Astrocyte of the cerebellum (primary cell): ENCODE measurements at places on chromosomes 11 and 22.

- no peak for DNase-seq
These were observed 81.2 kb downstream of the PACS1 start for GRCh38 chr11:66151273-66151672.

GRCh38 chr22:29469755-29470154, 10.3 kb upstream of the NEFH start:
- no peak for DNase-seq

DNA sequence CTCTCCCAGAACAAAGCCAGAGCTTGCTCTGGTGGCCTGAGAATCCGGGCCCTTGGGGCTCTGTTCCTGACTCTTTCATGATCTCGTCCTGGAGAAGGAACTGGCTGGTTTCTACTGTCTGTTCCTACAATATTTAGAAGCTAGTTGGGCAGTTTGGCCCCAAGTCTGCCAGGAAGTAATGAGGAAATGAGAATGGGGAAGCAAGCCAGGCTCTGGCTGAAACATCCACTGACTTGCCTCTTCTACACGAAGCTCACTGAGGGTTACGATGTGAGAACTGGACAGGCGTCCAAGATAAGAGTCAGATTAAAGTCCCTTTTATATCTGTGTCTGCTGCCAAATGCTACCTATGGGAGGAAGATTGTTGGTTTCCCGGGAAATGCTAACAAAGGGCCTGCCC, 110.0 kb upstream of the KIRREL3 start:
- no peak for DNase-seq

- no peak for DNase-seq
These were observed 102.3 kb downstream of the NELL1 start for GRCh38 chr11:20771681-20772080.

DNA sequence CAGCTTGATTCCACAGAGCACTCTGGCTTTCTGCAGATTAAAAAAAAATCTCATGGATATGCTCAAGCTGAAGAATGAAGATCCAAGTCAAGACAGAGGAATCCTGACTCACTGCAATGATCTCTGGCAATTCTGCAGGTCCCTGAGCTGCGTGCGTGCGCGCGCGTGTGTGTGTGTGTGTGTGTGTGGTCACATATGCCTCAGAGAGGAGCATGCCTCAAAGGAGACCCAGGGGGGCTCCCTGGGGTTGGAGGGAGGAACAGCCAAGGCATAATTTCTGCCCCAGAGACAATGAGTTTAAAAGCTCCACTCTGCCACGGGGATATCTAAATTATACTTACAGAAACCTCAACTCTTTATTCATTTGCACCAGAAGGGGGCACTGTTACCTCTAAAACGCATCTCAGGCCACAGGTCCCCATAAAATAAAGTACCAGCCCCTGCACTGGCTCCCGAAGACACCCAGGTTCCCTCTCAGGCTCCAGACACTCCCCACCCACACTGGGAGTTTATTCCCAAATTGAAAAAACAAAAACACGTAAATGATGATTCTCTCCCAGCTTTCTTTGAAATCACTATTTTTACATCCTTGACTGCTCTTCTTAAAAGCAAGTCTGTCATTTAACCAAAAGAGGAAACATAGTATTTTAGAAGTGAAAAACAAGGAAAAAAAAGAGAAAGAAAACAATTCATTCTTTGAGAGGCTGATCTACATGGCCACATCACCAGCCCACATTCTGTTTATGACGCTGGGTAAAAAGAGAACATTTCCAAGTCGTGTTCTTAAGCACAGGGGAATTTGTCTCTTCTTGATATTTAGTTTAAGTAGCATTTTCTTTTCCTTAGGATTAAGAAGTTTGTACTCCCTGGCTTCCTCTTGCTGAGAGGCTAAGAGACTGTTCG, 401.0 kb downstream of the LARGE1 start:
- no peak for DNase-seq

- DNase-seq: peak; percentile 86
These were observed 9.2 kb upstream of the RBM14 start for GRCh38 chr11:66607126-66607834.

GRCh38 chr11:69080257-69080995, 31.7 kb downstream of the TPCN2 start:
- no peak for DNase-seq

DNA sequence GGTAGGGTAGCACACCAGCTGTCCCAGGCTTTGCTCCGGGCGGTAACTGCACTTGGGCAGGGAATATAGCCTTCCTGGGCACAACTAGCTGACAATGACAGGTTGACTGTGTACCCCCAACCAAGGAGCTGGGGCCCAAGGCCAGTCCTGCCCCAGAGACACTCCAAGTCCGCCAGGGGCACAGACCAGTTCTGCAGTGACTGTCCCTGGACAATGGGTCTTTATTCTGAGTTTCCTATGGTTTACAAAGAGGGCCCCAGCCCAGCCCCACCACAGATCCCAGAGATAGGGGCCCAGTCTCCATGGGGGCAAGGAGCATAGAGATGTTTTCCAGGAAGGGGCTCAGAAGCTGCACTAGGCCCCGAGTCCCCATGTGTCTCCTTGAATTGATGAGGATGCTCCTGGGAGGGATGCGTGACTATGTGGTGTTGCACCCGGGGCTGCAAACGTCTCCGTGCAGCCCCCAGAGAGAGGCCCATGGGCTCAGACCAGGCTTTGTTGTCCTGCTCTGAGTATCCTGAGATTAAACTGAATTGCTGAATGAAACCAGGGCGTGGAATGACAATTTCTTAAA, 48.4 kb downstream of the CD6 start:
- no peak for DNase-seq

DNA sequence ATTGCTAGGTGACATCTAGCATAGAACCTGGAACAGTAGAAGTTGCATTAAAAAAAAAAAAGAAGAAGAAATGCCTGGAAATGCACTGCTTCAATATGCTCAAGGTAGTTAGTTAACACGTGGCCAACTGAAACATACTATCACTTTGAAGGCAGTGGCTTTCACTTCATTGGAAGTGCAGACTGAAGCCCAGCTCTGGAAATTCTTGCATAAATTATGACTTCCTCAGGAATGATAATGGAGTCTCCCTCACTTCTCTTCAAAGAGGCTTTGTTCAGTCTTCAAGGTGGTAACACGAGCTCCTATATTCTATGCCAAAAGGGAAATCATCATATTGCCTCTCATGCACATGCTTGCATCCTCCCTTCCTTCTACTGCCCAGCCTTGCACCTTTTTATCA, 715.9 kb upstream of the API5 start:
- no peak for DNase-seq

DNA sequence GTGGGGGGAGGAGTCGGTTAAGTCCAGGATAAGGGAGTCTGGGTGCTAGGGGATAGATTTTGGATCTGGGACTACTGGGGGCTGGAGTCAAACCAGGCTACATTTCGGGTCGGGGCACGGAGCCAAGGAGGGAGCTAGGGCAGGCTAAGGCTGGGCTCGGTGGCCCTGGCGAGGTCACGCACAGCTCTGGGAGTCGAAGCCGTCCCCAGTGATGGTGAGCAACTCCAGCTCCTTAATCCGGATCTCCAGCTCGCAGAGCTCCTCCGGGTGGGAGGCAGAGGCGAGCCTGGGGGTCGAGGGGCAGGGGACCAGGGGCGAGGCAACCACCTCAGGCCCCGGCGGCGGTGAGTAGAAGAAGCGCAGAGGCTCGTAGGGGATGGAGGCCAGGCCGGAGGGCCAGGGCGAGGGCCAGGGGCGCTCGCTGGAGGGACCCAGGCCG, 544 bp downstream of the C11orf91 start:
- no peak for DNase-seq

GRCh38 chr22:41062146-41062545, 30.2 kb upstream of the EP300 start:
- no peak for DNase-seq

DNA sequence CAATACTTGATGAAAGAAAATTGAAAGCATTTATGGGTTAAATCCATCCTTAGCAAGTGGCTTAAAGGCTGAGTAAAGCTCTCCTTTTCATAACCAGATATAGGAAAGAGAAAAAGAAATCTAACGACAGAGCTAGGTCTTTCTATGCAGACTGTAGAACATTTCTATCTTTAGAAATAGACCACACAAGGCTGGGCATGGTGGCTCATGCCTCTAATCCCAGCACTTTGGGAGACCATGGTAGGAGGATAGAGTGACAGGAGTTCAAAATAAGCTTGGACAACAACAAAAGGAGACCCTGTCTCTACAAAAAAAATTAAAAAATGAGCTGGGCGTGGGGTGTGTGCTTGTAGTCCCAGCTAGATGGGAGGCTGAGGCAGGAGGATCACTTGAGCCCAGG, 90.7 kb downstream of the APOL5 start:
- DNase-seq: no peak

DNA sequence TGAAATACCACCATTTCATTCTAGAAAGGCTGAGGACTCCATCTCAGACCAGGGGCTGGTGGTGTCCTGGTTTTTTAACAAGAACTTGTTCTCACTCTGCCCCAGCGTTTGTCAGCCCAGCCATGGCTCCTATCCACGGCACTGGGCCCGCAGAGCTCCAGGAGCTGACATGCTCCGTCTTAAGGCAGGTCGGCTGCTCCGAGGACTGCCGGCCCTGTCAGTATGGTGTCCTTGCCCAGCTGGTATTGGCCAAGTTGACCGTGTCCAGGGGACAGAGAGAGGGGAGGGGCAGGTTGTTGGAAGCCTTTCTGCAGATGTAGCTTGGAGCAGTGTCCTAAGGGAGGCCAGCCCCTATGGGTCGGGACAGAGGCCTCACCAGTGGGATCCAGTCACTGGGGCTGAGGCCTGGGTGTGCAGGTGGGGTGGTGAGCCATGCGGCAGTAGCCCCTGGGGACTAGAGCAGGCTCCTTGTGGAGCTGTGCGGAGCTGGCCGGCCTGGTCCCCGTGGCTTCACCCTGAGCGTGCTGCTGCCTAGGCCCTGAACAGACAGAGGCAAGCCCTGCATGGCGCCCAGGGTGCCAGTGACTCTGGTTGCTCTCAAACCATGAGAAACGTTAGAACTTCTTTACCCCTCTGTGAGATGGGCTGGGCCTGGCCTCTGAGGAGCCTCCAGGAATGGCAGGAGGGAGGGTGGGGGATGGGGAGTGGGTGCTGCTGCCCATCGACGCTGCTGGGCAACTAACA, 39.9 kb upstream of the KCNQ1OT1 start:
- no peak for DNase-seq

DNA sequence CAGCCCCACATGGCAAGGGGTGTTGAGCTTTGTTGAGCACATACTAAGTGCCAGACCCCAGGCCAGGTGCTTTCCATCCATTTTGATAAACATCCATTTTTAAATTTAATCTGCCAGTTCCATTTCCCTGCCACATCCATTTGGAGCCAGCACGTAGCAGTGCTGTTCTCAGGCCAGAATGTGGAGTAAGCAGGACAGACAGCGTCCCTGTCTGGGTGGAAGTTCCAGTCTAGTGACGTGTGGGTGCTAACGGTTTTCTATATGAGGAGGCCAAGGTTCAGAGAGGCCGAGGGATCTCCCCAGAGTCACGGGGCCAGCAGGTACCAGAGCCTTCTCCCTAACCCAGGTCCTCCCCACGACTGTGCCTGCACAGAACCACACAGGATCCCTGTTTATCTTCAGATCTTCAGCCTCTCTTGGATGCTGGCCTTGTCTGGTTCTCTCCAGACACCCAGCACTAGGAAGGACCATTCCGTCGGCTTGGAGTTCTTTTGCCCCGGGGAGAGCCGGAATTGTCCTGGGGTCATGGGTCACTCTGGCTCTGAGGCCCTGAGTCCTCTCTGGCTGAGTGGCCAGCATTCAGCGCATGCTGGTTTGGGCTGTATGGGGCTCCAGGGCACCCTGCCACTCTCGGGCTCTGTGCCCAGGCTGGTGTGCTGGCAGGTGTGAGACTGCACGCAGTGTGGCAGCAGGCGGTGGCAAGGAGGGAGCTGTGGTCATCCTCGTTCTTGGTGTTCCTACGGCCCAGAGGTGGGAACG, 63.6 kb upstream of the PPARA start:
- no peak for DNase-seq

DNA sequence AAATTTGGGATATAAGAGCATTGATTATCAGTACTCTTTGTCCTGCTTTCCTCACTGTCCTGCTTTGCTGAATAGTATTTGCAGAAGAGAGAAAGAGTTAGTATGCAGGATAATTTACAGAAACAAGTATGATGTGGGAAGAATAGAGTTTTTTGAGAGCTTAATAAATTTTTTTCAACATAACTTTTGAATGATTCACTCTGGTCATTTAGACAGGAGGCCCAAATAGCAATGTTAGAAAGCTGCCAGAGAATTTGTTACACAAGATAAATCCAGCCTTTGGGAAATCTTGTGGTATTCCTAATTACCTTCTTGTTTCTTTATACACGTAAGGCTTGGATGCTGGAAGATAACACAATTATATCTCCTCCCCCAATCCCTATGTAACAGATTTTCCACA, 484.6 kb downstream of the CNTN5 start:
- DNase-seq: peak; percentile 86
